ENCODE measurements at places on chromosomes 5 and 9. TPM values are rescaled to one million over a fixed set of nuclear protein-coding genes. Genes with fewer than 3 reads are reported as not detected.

DNA sequence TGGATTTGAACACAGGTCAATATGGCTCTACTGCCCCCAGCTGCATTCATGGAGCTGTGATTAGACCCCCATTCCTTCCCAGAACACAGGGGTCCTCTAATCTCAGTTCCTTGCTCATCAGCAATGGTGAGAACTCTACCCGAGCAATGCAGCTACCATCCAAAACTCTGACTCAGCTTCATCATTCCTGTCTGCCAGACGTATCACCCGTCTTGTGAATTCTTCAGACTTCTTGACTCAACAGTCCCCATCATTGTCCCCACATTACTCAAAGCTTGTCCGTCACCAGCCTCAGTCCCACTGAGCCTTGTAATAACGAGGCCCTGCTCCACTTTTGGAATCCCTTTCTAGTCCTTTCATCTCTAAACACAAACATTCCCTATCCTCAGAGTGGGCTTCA lies 36.3 kb upstream of the STX17 start:
- peak; percentile 77 for DNase-seq

DNA sequence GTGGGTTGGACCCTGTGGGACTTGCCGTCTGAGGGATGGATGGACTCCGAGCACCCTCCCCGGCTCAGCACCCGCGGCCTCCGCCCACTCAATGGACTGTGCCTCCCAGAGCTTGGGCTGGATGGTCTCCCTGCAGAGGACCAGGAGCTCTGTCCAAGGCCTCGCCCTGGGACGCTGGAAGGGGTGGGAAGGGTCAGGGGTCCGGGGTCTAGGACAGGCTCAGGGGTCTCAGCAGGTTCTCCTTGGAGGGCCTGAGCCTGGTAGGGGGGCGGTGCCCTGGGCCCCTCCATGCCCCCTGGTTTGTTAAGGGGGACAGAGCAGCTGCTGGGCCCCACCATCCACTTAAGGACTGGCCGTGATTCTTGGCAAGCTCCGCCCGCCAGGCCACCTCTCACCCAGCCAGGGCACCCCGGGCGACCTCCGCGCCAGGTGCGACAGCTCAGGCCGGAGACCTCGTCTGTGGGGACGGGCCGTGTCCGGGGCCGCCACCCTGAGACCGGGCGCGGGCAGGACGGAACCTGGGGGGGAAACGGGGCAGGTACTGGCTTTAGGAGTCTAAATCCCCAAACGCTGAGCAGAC lies 29.2 kb downstream of the EXOC3 start:
- peak; percentile 71 for DNase-seq

DNA sequence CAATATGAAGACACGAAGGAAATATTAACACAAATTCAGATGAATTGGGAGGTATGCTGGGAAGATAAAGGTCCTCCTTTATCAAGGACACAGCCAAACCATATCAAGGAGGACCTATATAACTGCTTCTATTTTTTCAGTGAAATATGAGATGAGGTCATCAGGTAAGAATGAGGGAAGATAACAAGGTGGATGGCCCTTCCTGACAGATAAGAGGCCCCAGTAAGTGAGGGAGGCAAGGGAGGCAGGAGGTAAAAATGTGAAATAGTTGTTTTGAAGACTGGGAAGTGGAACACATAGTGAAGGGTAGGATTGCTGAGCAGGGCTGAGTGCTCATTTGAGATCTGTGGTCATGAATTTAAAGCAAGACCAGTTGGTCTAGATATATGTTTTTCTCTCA lies 60.0 kb upstream of the FOXE1 start:
- DNase-seq, result no peak

DNA sequence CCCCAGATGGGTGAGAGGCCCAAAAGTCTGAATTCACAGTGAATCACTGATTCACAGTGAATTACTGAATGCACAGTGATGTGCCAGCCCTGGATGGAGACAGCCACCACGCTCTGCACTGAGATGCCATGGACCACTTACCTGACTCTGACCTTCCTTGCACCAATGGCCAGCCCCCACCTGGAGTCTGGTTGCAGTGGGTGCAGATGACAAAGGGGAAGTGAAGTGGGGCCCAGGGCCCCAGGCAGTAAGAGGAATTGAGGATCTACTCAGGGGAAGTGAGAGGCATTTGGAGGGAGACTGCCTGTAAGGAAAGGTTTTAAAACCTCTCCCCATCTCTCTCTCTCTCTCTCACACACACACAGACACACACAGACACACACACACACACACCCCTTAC lies 412.1 kb downstream of the CYLC2 start:
- DNase-seq, result no peak

Gene INPP5E
- polyA plus RNA-seq, result 5.0 TPM

Gene SV2C
- not detected for polyA plus RNA-seq

Gene ZDHHC11
- polyA plus RNA-seq, result 0.26 TPM

Gene PSMD5
- 43.1 TPM for polyA plus RNA-seq

Gene CKS2
- polyA plus RNA-seq, result 146 TPM
